H7 (cell line): ENCODE measurements at places on chromosomes 5 and 9. TPM values are rescaled to one million over a fixed set of nuclear protein-coding genes. Genes with fewer than 3 reads are reported as not detected.

TMEM267 gene
- 5.5 and 6.3 TPM in 2 replicates for total RNA-seq

- no peak for DNase-seq
Observed at GRCh38 chr9:117335837-117336433, 78.9 kb downstream of the ASTN2 start.

GRCh38 chr5:155699385-155699784 lies 627.6 kb upstream of the SGCD start:
- peak; percentile 2 for DNase-seq

GRCh38 chr9:127589955-127590370 lies 22.1 kb upstream of the STXBP1 start:
- peak; percentile 84 for DNase-seq

GRCh38 chr9:37820142-37820541 lies 19.5 kb downstream of the DCAF10 start:
- no peak for DNase-seq

- DNase-seq: no peak
Observed at GRCh38 chr5:94376672-94377345, 241.6 kb downstream of the KIAA0825 start.

- DNase-seq: peak; percentile 67
Observed at GRCh38 chr5:37838152-37838932, 1.5 kb downstream of the GDNF start.

DNA sequence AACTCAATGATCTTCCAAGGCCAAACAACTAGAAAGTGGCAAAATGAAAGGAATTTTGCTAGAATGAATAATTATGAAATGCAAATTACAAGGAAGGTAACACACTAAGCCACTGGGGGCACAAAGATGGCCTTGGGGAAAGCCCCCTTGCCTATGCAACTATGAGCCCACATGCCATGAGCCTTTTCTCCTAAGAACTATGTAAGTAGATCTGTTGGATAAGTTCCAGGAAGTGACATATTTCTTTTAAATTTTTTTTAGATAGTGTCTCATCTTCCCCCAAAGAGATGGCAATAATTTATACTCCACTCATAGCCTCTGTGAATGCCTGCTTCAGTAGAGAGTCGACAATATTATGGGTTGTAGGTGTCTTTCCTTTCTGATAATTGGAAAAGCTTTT lies 257.8 kb downstream of the AUH start:
- DNase-seq: no peak

HAVCR2 gene
- total RNA-seq: 0.18 and 0.31 TPM in 2 replicates

DNA sequence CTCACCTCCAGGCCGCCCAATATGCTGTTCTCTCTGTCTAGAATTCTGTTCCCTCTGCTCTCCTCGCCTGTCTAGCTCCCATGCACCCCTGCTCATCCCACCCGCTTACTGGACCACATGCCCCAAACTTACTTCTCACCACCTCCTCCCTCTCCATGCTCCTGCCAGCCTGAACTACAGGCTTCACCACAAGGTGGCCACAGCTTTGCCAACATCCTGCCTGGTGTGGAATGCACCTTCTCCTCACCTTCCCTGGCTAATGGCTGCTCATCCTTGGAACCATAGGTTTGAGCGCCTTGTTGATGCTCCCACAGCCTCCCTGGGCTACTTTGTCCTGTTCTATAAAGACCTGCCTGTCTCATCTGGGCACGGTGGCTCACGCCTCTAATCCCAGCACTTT lies 9.6 kb downstream of the LAMC3 start:
- peak; percentile 83 for DNase-seq

DNA sequence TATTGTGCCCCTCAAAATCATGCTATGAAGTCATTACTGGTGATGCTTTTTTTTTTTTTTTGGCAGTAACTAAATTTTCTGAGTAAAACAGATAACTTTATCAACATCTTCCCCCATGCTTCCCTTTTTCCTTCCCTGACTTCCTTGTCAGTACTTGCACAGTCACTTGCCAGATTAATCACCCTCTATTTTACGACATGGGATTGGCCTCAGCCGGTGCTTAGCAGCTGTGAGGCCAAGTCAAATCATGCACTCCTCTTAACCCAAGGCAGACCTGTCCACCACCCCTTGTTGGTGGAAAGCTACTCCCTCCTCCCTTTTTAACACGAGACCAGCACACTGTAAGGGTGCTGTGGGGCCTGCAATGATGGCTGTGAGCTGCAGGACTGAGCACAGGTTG lies 118.0 kb upstream of the OTULINL start:
- no peak for DNase-seq

DNA sequence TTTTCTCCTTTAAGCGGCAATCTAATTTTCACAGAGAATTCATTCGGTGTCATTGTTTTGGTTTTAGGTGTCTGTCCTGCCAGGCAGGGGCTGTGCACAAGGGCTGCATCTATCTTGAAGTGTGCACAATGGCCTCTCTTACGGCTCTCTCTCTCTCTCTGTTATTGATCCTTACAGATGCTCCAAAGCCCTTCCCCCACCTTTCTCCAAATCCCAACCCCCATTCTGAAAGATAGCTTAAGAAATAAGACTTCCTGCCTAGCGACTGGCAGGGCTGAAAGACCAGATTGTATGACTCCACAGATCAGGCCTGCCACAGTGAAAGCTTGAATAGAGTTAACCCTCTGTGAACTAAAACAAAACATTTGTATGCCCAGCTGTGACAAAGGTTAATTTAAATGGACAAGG lies 86.5 kb upstream of the NR5A1 start:
- peak; percentile 75 for DNase-seq

DNA sequence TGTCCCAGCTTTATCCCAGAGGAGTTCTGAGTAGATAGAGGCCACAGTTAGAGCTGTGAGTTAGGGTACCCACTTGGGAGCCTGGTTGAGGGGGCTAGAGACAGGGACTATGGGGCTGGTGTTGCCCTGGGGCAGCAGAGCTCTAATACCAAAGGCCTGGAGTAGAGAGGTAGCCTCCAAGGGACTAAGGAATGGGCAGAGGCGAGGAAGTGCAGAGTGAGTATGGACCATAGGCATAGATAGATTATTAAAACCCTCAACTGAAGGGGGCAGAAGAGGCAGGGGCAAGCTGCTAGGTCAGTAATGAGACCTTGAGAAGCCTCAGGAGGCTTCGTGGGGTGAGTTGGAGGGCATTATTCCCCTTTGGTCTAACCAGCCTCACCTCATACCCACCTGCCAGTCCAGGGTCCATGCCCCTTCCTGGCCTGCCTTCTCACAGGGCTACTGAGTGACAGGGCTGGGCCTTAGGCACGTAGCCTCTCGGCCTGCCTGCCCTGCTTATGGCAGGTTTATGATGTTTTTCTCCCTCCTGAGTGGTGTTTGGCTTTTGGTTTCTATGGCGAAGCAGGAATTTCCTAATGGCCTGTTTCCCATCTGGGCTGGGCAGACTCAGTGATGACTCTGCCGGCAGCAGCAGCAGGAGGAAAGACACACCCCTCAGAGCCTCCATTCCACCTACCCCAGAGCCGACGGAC lies 8.0 kb downstream of the PDLIM4 start:
- DNase-seq: peak; percentile 40

GRCh38 chr5:146203872-146204192 lies 427 bp downstream of the RBM27 start:
- DNase-seq: peak; percentile 81

PKD2L2 gene
- not detected in 2 replicates for total RNA-seq

- DNase-seq: peak; percentile 92
Observed at GRCh38 chr5:149271716-149272563, at the start of gene AFAP1L1. Gene AFAP1L1 (plus strand): TSS chr5:149271859. CDS start chr5:149271969, 110 bp downstream.

DNA sequence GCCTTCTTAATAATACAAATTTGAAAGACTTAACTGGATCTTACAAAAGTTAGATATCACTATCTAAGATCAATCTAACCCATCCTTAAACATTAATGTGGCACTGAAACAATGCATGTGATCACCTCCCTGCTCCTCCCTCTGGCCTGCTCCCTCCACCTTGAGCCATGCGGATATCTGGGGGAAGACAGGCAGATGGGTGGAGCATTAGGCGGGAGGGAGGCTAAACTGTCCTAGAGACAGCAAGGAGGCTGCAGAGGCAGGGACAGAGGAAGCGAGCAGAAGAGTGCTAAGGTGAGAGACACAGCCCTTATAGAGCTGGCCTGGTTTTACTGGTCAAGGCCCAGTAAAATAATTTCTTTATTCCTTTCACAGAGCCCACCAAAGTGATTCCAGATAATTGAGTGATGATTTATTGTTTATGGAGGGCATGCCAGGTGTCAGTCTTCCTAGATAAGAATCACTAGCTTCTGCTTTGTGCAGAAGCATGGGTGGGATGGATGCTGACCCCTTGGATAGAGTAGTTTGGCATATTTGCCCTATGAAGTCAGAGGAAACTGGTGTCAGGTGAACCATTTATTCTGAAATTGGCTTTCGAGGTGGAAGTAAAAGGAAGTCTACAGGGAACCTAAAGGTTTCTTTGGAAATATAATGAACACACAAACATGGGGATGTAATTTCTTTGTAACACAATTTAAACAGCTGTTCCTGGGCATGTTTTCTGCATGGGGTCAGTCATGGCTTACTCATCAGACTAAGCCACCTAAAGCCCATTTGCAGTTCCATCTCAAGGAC lies 188.3 kb downstream of the GNAQ start:
- DNase-seq: peak; percentile 18

DNA sequence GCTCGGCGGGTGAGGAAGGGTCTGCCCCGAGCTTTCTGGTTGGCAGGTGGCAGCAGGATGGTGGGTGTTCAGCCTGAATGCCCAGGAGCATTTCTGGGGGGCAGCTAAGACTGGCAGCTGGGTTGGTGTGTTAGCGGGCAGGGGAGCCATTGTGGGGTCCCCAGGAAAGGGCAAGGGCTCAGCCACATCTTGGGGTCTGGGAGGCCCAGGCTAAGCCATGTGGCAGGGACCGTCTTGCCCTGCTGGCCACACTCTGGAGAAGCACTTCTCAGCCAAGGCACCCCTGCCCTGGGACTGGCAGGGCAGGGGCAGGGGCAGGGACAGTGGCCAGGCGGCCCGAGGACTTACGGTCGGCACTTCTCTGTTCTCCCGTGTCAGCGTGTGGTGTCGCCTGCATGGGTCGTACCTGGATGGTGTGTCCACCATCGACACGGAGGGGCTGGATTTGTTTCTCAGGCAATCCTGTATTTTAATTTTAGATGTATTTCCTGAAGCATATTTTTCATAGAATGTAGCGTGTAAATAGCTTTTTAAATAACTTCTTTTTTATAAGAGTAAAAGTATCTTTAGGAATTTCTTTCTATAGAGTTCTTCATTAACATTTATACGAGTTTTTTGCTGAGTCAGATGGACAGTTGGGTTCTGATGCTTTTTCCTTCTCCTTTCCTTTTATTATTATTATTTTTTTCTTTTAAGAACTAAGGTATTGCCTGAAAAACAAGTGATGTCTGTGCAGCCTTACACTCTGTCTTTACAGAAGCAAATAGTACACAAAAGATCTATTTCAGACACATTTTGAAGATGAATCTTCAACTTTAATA lies 102.0 kb downstream of the PHF2 start:
- DNase-seq: peak; percentile 35
